ENCODE measurements at places on chromosomes 4 and X.

DNA sequence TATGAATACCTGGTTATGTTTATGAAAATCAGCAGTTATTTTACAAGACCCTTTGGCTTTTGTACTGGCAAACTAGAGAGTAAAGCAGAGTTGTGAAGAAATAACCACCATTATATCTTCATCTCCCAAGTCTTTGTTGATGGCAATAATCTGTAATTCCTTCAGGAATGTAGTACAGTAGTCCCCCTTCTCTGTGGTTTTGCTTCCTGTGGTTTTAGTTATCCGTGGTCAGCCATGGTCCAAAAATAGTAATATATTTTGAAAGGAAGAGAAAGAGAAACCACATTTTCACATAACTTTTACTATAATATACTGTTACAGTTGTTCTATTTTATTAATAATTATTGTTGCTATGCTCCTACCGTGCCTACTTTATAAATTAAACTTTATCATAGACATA is 27.8 kb downstream of the BANK1 start:
- no peak for DNase-seq

- no peak for DNase-seq
Measured at GRCh38 chr4:85726555-85726954, 251.6 kb downstream of the ARHGAP24 start.

GRCh38 chr4:19329077-19329476 is 922.6 kb upstream of the SLIT2 start:
- no peak for DNase-seq

- peak; percentile 60 for DNase-seq
Measured at GRCh38 chr4:180028682-180029081, 2214.5 kb upstream of the TENM3 start.

- no peak for DNase-seq
Measured at GRCh38 chr4:2259541-2260343, 2.2 kb downstream of the MXD4 start.

DNA sequence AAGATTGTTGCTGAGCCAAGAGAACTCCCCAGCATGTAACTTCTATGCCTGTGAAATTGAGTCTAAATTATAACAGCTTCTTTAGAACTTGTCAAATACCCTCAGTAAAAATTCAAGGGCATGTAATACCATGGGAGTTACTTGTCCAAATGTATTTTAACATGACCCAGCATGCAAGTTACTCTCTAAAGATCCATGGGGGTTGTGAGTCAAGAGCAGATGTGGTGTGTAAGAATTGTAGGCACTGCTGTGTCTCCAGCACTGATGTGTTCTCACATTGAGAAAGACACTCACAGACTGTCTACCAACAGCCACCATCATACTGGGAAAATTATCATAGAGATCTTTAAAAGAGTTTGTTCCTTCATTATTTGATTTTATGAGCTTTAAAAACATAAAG is 237.4 kb upstream of the IL1RAPL1 start:
- no peak for DNase-seq

DNA sequence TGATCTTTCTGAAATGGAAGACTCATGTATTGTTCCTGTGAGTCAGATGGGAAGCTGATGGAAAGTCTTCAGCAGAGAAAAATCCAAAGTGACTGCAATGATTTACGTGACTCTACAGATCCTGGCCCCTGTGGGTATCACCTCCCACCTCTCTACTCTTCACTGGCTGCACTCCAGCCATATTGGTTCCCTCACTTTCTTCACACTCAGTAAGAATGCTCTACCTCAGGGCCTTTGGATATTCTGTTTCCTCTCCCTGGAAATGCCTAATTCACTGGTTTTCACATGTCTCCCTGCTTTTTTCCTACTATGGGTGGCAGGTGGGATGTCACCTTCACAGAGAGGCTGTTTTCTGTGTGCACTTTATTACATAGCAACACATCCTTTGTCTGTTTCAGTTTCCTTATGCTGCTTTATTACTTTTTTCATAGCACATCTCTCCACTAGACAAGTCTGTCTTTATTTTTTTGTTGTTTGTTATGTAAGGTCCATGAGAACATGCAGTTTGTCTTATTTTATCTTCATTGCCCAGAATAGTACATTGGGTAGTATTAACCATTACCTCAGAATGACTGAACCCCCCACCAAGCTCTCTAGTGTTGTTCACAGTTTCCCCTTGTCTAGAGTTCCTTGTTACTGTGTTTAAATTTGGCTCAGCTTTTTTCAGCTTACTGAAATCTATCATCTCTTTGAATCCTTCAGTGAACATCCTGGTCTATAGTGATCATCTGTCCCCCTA is 57.6 kb upstream of the CLNK start:
- no peak for DNase-seq

DNA sequence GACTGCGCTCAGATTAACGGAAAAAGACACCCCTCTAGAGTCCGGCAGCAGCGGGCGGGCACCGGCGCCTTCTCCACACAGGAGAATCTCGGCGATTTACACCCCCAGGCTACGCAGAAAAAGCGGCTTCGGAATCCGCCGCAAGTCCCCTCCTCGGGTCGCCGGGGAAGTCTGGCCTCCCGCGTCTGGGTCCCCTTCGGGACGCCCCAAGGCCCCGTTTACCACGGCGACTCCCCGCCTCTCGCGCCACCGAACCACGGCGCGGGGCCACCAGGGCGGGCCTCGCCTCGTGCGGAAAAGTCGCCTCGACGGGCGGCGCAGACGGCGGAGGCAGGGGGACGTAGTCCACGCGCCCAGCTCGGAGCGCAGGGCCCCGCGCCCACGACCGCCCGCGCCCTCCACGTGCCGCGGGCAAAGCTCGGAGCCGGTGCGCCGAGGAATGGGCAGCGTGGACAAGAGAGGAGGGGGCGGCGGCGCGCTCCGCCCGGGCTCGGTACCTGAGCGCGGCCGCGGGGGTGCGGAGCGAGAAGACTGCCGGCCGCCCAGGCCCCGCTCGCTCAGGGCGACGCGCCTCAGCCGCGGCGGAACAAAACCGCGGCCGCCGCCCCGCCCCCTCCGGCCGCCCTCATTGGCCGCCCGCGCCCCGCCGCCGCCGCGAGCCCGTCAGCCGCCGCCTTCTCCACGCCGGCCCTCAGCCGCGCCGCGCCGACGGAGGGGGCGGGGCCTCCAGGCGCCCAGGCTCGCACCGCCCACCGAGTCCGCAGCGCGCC is at the start of gene FAM53A:
TSS of gene FAM53A (minus strand) at position 578 of the 770 bp plus-strand sequence. CDS start 15,572 bp downstream, outside the sequence.
- DNase-seq = peak; percentile 51

DNA sequence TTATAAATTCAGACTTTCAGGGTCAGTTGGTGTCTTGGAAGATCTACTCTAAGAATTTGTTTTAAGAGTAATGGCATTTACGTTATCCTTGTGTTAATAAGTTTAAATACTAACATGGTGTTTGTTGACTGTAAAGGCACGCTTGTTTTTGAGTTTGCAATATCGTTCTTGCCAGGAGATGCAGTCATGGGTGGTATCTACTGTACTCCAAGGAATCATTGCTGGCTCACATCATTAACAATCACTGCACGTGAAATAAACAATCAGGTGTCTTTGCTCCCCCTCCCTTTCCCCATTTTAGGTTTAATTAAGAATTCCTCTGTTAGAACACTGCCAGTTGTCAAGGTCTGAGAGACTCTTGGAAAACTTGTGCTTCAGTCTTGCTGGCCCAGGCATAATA is 1.6 kb downstream of the HHIP start:
- DNase-seq = no peak

GRCh38 chrX:75181721-75182120 is 25.6 kb upstream of the ABCB7 start:
- no peak for DNase-seq

- DNase-seq = no peak
Measured at GRCh38 chrX:78950009-78950835, 5.0 kb downstream of the P2RY10 start.

DNA sequence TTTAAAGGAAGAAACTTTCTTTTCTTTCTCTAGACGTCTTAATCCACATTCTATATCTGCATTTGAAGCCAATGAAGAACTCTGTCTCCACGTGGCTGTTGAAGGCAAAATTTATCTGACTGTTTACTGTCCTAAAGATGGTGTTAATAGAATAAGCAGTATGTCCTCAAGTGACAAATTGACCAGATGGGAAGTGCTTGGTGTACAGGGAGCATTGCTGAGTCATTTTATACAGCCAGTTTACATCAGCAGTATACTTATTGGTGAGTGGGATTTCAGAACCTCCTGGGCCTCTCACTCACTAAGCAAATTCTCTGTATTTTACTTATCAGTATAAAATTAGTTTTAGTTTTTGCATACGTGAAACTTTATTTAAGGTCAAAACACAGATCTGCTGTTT is 33.7 kb downstream of the ADAD1 start:
- no peak for DNase-seq

DNA sequence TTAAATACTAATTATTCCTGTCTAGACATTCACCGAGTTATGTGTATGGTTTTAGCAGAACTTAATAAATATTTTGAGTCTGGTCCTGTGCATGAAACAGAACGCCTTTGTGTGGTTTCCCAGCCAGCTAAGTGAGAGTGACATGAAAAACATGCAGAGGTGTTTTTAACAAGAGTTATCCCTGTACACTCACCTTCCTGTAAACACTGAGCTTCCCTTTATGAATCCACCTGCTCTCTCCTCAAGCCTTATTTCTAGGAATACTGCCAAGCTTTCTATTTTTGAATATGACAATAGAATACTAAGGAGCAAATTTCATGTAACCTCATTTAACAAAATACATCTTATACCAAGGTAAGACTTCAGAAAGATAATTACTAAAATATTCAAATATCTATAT is 270.3 kb upstream of the CTSO start:
- DNase-seq = no peak

GRCh38 chr4:150123796-150124677 is 45.8 kb downstream of the DCLK2 start:
- DNase-seq = no peak

DNA sequence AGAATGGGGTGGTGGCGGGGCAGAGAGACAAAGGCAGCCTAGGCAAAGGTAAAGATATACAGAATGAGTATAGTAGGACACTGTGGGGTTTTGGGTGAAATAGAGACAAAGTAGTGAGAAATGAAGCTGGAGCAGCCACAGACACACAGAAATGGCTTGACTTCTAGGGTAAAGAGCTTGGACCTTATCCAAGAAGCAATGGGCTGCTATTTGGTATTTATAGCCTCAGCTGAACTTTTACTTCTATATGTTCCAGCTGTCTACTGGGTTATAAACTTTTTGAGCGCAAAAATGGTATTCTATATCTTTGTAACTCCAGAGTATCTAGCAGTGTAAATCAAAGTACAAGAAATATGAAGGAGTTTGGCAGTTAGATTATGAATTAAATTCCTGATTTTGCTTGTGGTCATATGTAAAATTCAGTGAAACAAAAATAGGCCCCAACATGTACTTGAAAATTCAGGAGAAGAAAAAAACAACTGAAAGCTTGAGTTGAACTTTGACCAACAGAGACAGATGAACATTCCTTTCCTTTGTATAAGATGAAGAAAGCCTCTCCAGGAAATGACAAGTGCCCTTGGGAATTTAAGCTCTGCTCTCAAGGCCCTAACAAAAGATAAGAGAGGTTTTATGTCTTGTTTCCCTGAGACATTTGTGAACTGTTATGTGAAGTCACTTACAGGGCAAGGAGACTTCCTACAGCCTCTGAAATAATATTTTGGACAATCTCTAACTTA is 354.1 kb downstream of the CHIC1 start:
- DNase-seq = no peak

DNA sequence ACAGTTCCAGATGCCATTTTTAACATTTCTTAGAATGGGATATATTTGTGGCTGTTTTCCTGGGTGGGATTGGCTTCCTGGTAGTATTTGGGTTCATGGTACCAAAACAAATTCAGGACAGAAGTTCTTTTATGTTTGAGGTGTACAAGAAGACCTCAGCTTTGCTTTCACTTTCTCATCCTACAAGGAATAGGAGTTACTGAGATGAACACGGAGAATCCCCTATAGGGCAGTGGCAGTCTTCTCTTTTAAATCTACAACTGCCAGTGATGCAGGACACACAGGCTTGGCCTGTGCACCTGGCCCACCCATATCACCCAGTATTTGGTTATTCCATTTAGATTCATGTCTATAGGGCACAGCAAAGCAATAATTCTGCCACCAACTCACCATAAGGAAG is 35.2 kb downstream of the SLC10A7 start:
- DNase-seq = no peak

GRCh38 chr4:112284166-112284565 is 1.5 kb downstream of the TIFA start:
- no peak for DNase-seq

DNA sequence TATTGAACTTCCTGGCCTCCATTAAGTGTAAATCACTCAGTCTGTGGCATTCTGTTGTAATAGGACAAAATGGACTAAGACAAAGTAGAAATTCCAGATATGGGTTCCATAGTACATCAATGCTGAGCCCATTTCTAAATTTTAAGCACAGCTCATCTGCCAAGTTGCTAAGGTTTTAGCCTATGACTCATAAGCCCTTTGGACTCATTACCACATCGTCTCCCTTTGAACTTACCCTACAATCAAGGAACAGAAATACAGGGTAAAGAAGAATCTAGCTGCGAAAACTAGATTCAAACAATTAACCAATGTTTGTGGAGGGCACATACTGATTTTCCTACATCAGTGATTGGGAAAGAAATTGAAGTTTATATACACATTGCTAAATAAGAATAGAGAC is 31.8 kb downstream of the NAA11 start:
- no peak for DNase-seq

- DNase-seq = no peak
Measured at GRCh38 chrX:110944751-110945675, 149.4 kb upstream of the CHRDL1 start.

DNA sequence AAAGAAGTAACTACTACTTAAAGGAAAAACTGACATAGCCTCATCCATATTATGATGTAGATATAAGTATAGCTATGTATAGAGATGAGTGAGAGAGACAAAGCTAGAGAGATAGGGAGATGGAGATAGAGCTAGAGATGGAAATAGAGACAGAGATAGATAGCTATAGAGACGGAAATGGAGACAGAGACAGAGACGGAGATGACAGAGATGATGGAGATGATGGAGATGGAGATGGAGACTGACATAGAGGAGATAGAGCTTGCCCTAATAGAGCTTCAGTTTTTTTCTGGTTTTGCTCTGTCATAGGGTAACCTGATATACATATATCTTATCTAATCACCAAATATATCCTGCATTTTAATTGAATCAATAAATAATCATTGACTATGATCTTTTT is 4.3 kb downstream of the EDNRA start:
- no peak for DNase-seq

DNA sequence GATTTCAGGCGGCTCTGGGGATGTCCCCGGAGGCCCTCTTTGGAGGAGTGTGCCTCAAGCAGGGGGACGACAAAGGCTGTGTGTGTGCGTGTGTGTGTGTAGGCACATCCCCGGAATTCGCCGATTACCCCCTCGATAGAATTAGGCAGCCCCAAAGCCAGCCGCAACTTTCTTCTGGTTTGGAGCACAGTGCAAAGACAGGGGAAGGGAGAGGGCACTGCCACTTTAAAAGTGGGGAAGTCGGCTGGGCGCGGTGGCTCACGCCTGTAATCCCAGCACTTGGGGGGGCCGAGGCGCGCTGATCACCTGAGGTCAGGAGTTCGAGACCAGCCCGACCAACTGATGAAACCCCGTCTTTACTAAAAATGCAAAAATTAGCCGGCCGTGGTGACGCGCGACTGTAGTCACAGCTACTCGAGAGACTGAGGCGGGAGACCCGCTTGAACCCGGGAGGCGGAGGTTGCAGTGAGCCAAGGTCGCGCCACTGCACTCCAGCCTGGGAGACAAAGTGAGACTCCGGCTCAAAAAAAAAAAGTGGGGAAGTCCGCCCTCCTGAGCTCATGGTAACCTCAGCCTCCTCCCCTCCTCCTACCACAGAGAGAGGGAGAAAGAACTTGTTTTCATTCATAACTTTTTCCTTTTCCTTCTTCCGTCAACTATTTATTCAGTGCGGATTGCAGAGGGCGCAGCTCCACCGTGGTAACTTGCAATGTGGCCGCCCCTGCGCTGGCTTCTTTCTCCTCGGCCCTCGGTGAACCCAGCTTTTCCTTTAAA is 2.4 kb downstream of the SPRY1 start:
- no peak for DNase-seq
